ENCODE measurements at places on chromosomes 4 and X.
A peak's percentile ranks its signal among the peaks of the same experiment; 100 is the strongest.

GRCh38 chr4:151555151-151555945 lies 146.4 kb downstream of the FHIP1A start:
- DNase-seq = no peak

- DNase-seq = no peak
Measured at GRCh38 chrX:139126493-139126892, 404.0 kb upstream of the F9 start.

- DNase-seq = no peak
Measured at GRCh38 chr4:112109360-112110058, 35.7 kb upstream of the FAM241A start.

- DNase-seq = no peak
Measured at GRCh38 chrX:50736656-50737055, 77.3 kb downstream of the SHROOM4 start.

DNA sequence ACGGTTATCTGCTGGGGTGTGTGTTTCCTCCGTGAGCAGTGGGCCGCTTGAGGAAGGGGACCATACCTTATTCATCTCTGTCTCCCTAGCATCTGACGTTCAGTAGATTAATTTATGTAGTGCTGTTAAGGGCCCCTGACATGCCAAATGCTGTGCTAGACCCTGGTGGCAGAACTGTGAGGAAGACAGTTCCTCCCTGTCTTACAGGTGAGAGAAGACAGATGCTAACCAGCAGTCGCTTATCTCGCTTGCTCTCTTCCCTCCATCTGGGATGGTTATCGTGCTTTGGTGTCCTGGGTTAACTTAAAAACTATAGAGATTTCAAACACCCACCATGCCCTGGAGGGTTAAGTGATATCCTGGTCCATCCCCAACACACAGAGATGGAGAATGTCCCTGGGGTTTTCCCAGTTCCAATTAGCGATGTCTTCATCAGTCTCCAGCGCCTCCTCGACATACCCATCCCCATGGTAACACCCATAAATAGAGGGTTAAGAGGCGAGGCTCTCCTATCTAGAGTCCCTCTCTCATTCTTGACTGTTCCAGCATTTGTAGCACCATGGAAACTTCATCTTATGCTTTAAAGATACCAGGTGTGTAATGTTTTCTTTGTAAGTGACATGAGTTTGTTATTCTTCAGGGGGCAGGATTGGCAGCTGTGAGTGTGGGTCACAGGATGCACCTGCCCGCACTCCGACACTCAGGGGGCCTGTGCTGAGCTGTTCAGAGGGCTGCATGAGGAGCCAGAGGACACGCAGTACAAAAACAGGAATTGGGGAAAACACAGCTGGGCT lies 135.2 kb downstream of the STK32B start:
- no peak for DNase-seq

DNA sequence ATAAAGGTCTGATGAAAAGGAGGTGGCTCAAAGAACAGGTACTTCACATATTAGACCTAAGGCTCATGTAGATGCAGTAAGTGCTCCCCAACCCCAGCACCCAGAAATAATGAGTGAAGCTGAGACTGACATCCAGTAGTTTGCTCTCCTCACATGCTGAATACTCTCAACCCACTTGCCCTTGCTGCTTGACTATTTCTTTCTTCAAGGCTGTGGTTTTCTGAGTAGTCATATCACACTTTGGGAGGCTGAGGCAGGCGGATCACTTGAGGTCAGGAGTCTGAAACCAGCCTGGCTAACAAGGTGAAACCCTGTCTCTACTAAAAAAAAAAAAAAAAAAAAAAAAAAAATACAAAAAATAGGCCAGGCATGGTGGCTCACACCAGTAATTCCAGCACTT lies 51.5 kb upstream of the PRPS1 start:
- DNase-seq = no peak

- no peak for DNase-seq
Measured at GRCh38 chr4:139619644-139620043, 46.0 kb upstream of the MGST2 start.

- DNase-seq = no peak
Measured at GRCh38 chrX:15310117-15310516, 5.3 kb downstream of the ASB11 start.

GRCh38 chr4:7043284-7044136 lies at the start of gene TADA2B:
TADA2B (plus strand) TSS chr4:7043372; CDS start chr4:7043580, 208 bp downstream.
- DNase-seq = peak; percentile 20

DNA sequence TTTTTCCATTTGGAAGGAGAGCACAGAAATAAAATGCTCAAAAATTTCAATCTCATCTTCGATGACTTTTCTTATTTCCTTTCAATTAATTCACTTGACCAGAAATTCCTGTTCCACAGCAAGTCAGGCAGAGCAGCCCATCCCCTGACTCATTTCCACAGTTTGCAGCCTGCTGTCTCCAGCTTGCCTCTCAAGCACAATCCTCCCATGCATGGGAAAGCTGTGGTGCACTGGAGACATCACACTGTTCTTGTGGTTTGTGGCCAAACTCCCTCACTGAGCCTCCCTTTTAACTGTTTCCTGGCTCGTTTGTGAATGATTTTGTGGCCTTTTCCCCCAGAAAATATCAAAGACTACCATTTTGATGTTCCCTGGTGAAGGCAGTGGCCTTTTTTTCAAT lies 114.0 kb upstream of the ENPEP start:
- DNase-seq = no peak

GRCh38 chrX:51876441-51876840 lies 17.0 kb upstream of the MAGED1 start:
- DNase-seq = no peak

GRCh38 chr4:84578540-84579402 lies 4.2 kb upstream of the CDS1 start:
- no peak for DNase-seq

All from stimulated activated CD8-positive, alpha-beta memory T cell treated with anti-CD3 and anti-CD28 coated beads, Interleukin-4, amount 100 ng/mL, for 1 hour (primary cell).